ENCODE measurements at places on chromosomes 6 and 20. TPM values are rescaled to one million over a fixed set of nuclear protein-coding genes. Genes with fewer than 3 reads are reported as not detected.

Gene GNMT
- total RNA-seq: 0.09 TPM

Gene C6orf47
- total RNA-seq: 13.1 TPM

Gene RSPO3
- total RNA-seq: 116 TPM

Gene REM1
- total RNA-seq: not detected

Gene NEURL2
- total RNA-seq: 1.2 TPM

All from A549 treated with DMSO at 1 μM for 4 hours (cell line).